ENCODE measurements at places on chromosomes 7 and 10.

DNA sequence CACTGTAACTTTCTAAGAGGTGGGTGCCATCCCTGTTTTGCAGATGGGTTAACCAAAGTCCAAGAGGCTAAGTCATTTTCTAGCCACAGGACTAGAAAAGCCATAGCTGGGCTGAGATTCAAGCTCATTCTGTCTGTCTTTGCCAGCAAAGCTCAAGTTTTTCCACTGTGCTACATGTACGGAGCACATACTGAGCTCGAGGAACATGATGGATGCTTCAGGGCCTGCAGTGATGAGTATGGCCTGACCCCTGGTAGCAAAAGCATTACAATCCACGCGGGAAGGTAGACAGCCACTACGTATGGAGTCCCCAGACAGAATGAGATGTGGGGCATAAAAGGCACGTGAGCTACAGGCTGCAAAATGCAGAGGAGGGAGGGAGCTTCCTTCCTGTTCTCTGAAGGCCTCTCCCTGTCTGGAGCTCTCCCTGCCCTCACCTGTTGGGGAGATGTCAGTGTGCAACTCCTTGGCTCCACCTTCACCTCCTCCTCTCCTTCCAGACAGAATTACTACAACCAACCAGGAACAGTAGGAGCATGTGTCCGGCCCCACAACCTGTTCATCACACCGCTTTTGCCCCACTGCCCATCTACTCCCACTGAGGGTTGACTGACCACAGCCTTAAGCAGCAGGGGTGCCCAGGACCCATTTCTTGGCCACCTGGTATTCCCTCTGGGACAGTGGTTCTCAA is 16.4 kb downstream of the ITPRIP start:
- no peaks in the 10 kb centered on the region for H3K4me1 ChIP-seq
- no peak overlapping the region for H3K27ac ChIP-seq
- H3K4me3 ChIP-seq = no peak overlapping the region
- H3K27me3 ChIP-seq = no peaks in the 10 kb centered on the region
- no peak for DNase-seq

DNA sequence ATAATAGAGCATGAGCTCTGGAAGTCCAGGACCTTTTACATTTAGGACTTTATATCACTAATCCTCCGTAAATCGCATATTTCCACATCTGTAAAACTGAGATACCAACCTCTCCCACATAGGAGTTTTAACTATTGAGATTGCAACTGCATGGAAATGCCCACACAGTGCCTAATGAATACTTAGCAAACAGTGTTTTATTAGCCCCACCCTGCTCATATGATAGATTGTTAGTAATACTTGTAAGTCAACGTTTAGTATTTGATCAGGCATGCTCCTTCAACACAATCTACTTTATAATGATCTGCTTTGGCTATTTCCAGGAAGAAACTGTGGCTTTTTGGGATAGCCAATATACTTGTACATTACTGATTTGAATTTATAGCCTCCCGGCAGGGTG is 8.5 kb downstream of the PDZD8 start:
- no peak overlapping the region for H3K4me3 ChIP-seq
- no peaks in the 10 kb centered on the region for H3K27me3 ChIP-seq
- no peak overlapping the region for H3K27ac ChIP-seq
- no peak for DNase-seq
- peaks cover 1% of the 10 kb centered on the region for H3K4me1 ChIP-seq

- H3K4me1 ChIP-seq = no peaks in the 10 kb centered on the region
- H3K27me3 ChIP-seq = no peaks in the 10 kb centered on the region
- H3K36me3 ChIP-seq = no peaks in the 10 kb centered on the region
- no peak for DNase-seq
- no peak overlapping the region for H3K4me3 ChIP-seq
Observed at GRCh38 chr10:66505003-66505657, 420.7 kb upstream of the LRRTM3 start.

GRCh38 chr10:11586170-11586569 is 25.3 kb downstream of the USP6NL start:
- H3K36me3 ChIP-seq = no peaks in the 10 kb centered on the region
- H3K27ac ChIP-seq = no peak overlapping the region
- no peak for DNase-seq
- no peaks in the 10 kb centered on the region for H3K4me1 ChIP-seq
- H3K4me3 ChIP-seq = no peak overlapping the region

- H3K4me3 ChIP-seq = no peak overlapping the region
- no peak for DNase-seq
Observed at GRCh38 chr10:34808801-34809745, 6.0 kb downstream of the PARD3 start.

DNA sequence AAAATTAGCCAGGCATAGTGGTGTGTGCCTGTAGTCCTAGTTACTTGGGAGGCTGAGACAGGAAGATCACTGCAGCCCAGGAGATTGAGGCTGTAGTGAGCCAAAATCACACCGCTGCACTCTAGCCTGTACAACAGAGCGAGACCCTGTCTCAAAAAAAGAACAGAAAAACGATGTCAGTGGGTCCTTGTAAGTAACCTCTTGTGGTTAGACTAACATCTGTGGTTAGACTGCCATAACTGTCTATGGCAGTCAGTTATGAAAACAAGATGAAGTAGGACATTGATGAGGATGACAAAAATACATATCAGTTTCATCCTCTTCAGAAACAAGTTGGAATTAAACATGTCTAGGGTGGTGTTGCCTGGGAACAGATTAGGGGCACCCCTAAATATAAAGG is 53.3 kb downstream of the AKAP9 start:
- no peak for DNase-seq
- peaks cover 10% of the 10 kb centered on the region for H3K36me3 ChIP-seq
- no peak overlapping the region for H3K4me3 ChIP-seq
- H3K4me1 ChIP-seq = no peaks in the 10 kb centered on the region

GRCh38 chr10:110553905-110554304 is 13.6 kb upstream of the SMC3 start:
- no peak for DNase-seq
- H3K4me1 ChIP-seq = no peaks in the 10 kb centered on the region
- no peak overlapping the region for H3K27ac ChIP-seq

GRCh38 chr10:72088889-72089575 is 681 bp upstream of the SPOCK2 start:
- no peak overlapping the region for H3K4me3 ChIP-seq
- DNase-seq = no peak
- H3K36me3 ChIP-seq = peaks cover 2% of the 10 kb centered on the region

DNA sequence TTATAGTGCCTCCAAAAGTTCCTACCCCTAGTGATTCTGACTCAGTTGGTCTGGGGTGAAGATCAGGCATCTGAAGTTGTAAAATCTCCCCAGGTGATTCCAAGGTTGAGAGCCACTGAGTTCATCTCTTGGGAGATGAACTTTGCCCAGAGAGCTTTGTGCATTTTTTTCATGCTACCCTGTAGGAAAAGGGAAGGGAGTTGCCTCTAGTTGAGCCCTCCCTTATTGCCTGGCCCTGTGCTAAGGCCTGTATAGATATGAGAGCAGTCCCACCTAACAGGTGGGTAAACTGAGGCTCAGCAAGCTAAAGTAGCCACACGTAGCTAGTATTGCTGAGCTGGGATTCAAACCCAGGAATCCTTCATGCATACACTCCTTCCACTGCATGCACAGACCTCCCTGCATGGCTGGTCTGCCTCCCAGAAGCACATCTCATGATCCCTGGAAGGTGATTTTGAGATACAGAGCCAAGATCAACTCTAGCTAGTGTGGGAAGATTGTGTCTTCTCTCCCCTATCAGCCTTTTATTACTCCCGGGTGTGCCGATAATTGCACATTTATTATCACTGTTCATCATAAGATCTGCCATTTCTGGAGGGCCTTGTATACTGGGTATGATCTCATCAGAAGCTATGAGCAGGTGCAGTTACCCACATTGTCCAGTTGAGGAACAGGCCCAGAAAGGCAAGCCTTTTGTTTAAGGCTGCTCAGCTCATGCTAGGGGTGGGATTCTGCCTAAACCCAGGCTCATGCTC is 47.0 kb downstream of the TBATA start:
- H3K27me3 ChIP-seq = no peaks in the 10 kb centered on the region
- H3K4me3 ChIP-seq = no peak overlapping the region
- no peaks in the 10 kb centered on the region for H3K36me3 ChIP-seq
- no peaks in the 10 kb centered on the region for H3K4me1 ChIP-seq
- no peak overlapping the region for H3K27ac ChIP-seq

DNA sequence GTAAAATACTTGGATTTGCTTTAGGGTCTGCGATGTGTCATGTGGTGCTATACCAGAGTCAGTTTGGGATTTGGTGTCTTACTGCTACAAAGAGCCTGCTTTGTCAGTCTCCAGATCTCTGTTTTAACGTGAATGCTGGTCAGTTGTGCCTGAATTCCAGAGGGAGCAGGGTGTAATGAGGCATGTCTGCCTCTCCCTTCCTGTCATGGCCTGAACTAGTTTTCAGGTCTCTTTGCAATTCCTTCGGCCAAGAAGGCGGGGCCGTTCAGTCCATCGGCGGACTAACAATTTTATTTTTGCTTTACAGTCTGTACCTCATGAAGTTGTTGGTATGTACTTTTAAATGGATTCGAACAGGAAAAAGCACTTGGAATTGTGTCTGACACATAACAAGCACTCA is 465.1 kb upstream of the ADARB2 start:
- no peak overlapping the region for H3K27ac ChIP-seq
- H3K36me3 ChIP-seq = no peaks in the 10 kb centered on the region
- no peak for DNase-seq
- H3K4me3 ChIP-seq = no peak overlapping the region
- H3K27me3 ChIP-seq = no peaks in the 10 kb centered on the region

DNA sequence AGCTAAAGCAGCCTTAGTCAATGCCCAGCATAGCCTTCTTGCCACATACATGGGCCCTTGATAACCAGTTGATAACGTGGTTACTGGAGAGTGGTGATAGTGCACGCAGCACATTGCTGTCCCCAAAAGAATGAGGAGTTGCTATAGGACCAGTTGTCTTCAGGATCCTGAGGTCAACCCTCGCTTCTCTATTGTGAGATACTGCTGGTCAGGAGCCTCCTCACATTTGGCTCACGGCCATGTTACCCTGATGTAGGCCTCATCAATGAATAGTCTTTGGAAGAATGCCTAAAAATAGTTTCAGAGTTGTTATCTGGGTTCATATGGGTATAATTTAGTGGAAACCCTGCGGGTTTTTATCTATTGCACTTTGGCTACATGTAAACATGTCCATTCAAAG is 230.7 kb downstream of the VTI1A start:
- no peaks in the 10 kb centered on the region for H3K27me3 ChIP-seq
- no peak for DNase-seq
- no peaks in the 10 kb centered on the region for H3K4me1 ChIP-seq
- H3K4me3 ChIP-seq = no peak overlapping the region
- H3K36me3 ChIP-seq = no peaks in the 10 kb centered on the region

DNA sequence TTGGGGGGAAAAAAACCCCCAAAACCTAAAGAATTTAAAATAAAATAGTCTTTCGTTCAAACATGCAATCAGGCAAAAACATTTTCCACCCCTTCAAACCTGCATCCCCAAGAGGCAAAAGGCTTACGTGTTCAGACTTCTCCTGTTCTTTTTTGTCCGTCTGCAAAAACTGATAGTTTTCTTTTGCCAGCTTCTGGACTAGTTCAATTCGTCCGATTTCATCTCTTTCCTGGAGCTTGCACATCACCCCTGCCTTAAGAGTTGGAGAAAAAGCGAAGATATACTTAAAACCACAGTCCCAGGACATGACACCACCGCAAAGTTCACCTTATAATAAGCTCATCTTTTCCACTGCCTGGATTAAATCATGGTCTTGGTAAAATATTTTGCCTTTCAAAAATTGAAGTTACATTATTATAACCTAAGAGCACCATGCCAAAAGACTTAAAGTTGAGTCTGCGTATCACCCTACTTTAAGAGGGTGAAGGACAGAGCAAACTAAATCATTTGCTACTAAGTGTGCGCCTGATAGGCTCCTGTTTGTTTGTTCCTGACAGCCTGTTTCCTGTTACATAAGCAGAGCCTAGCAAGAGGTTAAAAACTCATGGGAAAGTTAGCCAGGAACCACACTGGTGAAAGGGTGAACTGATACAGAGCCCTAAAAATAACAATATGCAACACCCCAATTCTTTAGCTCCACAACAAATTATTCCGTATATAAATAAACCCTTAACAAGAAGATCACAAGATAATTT is 137.0 kb downstream of the RAPGEF5 start:
- peaks cover 17% of the 10 kb centered on the region for H3K4me1 ChIP-seq
- H3K27me3 ChIP-seq = no peaks in the 10 kb centered on the region
- no peaks in the 10 kb centered on the region for H3K36me3 ChIP-seq
- peak overlapping the region; percentile 87 for H3K27ac ChIP-seq

- no peak overlapping the region for H3K27ac ChIP-seq
- no peaks in the 10 kb centered on the region for H3K27me3 ChIP-seq
- no peak for DNase-seq
- H3K4me1 ChIP-seq = no peaks in the 10 kb centered on the region
- no peak overlapping the region for H3K4me3 ChIP-seq
Observed at GRCh38 chr7:77822269-77822668, 23.7 kb downstream of the PHTF2 start.

DNA sequence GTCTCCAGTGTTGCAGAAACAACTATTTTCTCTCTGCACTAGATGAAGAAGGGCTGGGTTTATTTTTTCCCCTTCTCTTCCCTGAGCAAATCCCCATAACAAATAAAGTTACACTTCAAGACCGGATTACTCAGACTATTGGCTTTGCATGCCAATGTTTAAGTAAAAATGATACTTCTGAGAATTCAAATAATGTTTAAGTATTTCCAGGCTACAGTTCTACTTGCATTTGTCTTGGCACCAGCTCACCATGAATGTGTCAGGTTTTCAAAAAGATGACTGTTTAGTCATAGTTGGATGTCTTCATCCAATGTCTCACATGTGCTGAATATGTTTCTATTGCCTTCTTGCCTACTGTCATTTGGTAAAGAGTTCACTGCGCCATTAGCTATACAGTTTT is 912.6 kb downstream of the GATA3 start:
- DNase-seq = no peak
- H3K4me1 ChIP-seq = no peaks in the 10 kb centered on the region
- H3K27ac ChIP-seq = no peak overlapping the region
- no peaks in the 10 kb centered on the region for H3K27me3 ChIP-seq
- no peaks in the 10 kb centered on the region for H3K36me3 ChIP-seq

DNA sequence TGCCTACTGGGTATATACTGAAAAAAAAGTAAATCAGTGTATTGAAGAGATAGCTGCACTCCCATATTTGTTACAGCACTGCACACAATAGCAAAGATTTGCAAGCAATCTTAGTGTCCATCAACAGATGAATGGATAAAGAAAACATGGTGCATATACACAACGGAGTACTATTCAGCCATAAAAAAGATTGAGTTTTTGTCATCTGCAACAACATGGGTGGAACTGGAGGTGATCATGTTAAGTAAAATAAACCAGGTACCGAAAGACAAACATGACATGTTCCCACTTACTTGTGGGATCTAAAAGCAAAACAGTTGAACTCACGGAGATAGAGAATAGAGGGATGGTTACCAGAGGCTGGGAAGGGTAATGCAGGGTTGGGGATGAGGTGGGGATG is 34.2 kb upstream of the FAM171A1 start:
- no peak for DNase-seq
- H3K27ac ChIP-seq = no peak overlapping the region
- H3K36me3 ChIP-seq = no peaks in the 10 kb centered on the region
